ENCODE measurements at places on chromosomes 6 and 20.

DNA sequence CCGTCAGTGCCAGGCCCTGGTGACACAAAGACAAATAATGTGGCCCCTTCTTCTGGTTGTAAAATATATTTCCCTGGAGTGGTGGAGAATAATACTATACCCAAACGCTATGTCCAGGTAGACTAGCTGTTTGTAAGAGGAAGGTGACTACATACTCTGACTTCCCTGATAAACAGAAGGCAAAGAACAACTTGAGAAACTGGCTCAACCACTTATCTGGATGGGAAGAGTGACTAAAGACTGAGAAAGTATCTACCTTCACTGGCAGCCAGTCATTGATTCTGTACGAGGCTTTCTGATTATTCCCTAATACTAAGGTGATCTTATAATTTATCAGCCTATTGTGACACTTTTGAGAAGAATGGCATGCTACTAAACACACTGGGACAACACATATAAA is 569.7 kb downstream of the EPHA7 start:
- DNase-seq, result no peak

GRCh38 chr6:125868678-125869395 is 78.1 kb downstream of the NCOA7 start:
- no peak for DNase-seq

- DNase-seq, result no peak
Measured at GRCh38 chr6:69704916-69705315, 91.9 kb downstream of the LMBRD1 start.

- DNase-seq, result no peak
Measured at GRCh38 chr6:163287626-163288025, 126.9 kb upstream of the QKI start.

- DNase-seq, result no peak
Measured at GRCh38 chr20:54468082-54468481, 7.3 kb upstream of the DOK5 start.

GRCh38 chr6:94099072-94099471 is 679.7 kb upstream of the EPHA7 start:
- DNase-seq, result no peak

DNA sequence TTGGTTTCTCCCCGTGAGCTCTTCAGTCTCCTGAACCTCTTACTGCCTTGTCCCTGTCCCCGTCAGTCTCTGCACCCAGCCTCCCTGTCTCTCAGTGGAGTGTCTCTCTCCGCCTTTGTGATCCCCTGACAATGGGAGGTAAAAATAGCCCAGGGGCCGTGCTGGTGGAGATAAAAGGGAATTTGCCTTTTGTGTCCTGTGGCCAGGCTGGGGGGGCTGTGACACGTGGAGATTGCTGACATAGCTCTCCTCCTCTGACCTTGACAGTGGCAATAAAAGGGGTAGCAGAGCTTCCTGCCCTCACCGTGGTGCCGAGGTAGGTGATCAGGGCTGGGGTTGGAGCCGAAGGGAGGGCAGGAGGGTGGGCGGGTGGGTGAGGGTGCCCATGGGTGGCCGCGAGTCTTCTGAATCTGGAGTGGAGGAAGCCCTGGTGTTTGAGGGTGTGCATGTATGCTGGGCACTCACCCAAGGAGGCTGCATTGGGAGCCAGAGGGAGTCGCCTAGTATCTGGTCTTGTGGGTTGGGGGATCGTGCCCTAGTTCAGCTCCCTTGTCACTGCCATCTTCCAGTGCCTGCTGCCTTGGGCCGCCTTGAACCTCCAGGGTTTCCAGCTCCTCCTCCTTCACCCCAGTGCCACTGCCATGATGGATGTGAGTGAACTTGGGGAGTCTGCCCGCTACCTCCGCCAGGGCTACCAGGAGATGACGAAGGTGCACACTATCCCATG is 21.9 kb downstream of the MYH7B start:
- no peak for DNase-seq

- DNase-seq, result no peak
Measured at GRCh38 chr6:53691667-53692133, 26.1 kb upstream of the KLHL31 start.

DNA sequence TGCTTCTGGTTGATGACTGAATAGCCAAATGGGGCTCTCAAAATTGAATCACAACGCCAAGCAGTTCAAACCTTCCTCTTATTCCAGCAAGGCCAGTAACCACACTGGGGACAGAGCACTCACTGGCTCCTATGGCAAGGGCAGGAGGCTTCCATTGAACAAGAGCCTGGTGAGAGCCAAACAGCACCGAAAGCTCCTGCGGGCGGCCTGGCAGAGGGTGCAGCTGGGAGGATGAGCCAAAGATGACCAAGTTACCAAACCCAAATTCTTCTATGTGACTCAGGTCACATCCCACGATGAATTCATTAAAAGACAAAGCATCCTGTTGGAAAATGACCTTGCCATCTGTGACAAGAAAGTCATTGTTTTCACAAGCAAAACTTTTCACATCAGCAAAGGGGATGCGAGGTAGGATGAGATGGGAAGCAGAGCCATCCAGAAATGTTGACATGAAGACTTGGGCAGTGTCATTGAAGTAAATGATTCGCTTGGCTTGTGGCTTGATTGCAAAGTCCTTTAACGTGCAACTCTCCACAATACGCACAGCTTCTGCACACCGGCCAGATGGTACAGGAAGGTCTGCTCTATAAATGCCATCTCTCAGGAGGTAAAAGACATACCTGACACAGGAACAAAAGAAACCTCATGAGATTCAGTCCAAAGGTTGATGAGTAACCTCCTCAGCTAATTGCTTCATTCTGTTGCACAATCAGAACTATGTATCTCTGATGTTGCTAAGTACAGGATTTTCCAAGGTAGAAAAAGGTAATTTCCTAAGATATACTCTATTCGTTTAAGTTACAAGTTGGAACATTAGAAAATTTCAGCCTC is 36.3 kb downstream of the ROS1 start:
- DNase-seq, result no peak

DNA sequence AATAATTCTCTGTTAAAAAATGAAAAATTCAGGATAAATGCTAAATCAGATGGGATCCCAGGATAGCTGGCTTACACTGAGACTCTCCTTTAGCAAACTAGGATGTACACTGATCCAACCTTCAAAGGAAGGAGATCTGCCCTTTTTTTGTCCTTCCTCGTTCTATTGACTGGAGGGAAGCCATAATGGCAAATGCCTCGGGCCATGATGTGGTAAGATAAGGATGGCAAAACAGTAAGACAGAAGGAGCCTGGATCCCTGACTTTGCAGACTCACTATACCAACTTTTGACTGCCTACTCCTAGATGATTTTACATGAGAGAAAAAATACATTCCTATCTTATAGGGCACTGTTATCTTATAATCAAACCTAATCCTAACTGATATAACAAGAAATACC is 156.9 kb upstream of the BEND3 start:
- no peak for DNase-seq

DNA sequence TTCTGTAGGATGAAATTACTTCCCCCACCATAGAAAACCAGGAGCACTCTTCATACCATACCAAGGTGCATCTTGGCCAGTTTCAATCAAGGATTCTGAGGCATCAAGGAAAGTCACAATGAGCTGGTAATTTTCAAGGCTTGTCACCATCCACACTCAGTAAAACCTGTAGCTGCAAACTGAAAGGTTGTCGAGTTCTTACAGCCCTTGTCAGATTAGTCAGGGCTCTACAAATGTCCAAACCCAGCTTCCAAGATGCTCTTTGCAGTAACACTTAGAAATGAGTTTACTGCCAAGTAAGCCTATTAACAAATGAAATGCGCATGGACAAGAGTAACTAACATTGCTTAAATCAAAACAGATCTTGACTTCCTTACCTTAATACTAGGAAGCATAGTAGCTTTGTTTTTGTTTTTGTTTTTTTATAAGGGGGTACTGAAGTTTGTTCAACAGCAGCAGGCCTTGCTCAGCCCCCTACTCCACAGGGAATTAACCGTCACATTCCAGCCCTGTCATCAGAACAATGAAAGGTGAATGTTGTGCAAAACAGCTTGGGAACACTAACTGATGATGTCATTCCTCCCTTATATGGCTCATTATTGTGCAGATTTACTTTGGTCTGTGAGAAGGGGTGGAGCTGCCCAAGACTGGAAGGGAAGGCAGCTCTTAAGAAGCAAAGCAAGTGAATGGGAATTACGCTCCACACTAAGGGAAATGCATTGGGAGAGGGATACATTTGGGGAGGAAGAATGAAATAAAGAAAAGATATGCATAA is 49.9 kb upstream of the TMEM30A start:
- DNase-seq, result no peak

DNA sequence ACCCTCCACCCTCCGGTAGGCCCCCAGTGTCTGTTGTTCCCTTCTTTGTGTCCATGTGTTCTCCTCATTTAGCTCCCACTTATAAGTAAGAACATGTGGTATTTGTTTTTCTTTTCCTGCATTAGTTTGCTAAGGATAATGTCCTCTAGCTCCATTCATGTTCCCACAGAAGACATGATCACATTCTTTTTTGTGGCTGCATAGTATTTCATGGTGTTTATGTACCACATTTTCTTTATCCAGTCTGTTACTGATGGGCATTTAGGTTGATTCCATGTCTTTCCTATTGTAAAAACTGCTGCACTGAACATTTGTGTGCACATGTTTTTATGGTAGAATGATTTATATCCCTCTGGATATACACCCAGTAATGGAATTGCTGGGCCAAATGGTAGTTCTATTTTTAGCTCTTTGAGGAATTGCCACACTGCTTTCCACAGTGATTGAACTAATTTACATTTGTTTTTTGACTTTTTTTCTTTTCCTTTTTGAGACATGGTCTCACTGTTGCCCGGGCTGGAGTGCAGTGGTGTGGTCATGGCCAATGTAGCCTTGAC is 4.5 kb downstream of the KPNA5 start:
- DNase-seq, result no peak

GRCh38 chr6:42702200-42702599 is 20.2 kb downstream of the PRPH2 start:
- no peak for DNase-seq

- no peak for DNase-seq
Measured at GRCh38 chr20:37911838-37912281, 8.9 kb downstream of the VSTM2L start.
